ENCODE measurements at places on chromosomes 6 and 20. TPM values are rescaled to one million over a fixed set of nuclear protein-coding genes. Genes with fewer than 3 reads are reported as not detected.

IYD gene
- total RNA-seq, result 2.3 TPM

DNA sequence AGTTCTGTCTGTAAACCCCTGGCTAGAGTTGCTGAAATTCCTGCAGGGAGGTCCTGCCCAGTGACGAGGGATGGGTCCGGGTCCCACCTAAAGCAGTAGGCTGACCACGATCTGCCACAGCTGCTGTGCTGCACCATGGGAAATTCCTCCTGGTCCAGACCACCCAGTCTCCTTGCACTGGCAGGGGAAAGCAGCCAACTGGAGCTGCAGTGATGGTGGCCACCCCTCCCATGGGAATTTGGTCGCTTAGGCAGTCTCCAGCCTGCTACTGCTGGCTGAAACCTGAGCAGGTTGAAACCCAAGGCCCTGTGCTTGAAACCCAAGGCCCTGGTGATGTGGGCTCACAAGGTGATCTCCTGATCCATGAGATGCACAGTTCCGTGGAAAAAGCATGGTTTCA is 23.9 kb upstream of the MOXD1 start:
- no peak overlapping the region for H3K27ac ChIP-seq
- H3K36me3 ChIP-seq, result no peaks in the 10 kb centered on the region
- no peak overlapping the region for H3K4me3 ChIP-seq
- no peak for DNase-seq
- no peaks in the 10 kb centered on the region for H3K27me3 ChIP-seq

OSBPL2 gene
- 48.5 TPM for total RNA-seq

AURKA gene
- total RNA-seq, result not detected

PRL gene
- total RNA-seq, result not detected
